ENCODE measurements at places on chromosomes 12 and 14.
A peak's percentile ranks its signal among the peaks of the same experiment; 100 is the strongest.

- no peak for DNase-seq
Measured at GRCh38 chr12:55637467-55637866, 775 bp downstream of the OR10P1 start.

GRCh38 chr12:109518820-109519665 lies 41.6 kb downstream of the UBE3B start:
- peak; percentile 91 for DNase-seq

- no peak for DNase-seq
Measured at GRCh38 chr14:94115058-94115591, 4.6 kb downstream of the IFI27 start.

- peak; percentile 34 for DNase-seq
Measured at GRCh38 chr14:79404874-79405511, 806.3 kb downstream of the DIO2 start.

- no peak for DNase-seq
Measured at GRCh38 chr14:68627050-68627867, 165.6 kb downstream of the ZFP36L1 start.

DNA sequence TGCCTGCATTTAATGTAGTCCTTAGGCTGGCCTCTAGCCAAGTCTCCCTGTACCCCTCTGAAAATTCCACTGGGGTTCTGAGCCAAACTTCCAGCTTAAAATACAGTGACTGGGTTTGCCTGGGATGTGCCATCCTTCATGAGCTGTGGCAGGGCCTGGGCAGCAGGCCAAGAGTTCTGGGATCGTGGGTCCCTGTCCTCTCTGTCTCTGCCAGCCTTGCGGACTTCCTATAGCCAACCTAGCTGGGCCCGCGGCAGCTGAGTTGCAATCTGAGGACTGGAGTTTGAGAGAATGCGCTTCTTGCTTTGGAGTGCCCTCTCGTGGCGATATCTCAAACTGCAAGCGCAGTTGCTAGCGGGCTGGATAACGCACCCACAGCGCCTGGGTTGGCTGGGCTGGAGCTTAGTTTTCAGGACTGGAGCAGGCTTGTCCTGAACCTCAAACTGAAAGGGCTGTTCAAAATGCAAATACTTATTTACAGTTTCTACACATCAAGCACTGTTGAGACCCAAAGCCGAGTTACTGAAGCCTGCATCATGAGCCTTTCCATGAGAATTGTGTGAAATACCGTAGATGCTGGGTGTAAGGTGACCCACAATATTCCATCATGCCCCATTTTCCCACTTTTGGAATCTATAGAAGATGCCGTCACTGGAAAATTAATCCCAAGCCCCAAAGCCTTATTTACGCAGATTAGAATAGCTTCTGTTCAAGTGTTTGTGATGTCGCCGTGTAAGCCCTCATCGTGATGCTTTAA lies 7.3 kb upstream of the IFI27L2 start:
- peak; percentile 80 for DNase-seq

GRCh38 chr14:39232554-39233415 lies 930 bp upstream of the MIA2 start:
- peak; percentile 80 for DNase-seq

- DNase-seq: no peak
Measured at GRCh38 chr12:31897781-31898503, 61.3 kb upstream of the RESF1 start.

DNA sequence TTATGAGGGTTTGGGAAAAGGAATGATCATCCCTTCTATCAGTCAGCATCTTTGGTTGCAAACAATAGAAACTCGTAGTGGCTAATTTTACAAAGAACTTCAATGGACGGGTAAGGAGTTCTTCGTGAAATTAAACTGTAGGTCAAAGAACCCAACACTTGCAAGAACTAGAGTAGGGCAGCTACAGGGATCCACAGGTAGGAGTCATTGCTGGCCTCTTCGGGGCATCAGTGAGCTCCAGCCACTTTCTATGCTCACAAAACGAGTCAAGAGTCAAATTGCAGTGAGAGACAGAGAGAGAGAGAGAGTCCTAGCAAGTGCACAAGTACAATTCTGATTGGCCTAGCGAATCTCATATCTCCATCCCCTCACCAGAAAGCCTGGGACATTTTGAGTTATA lies 29.9 kb upstream of the OTX2 start:
- DNase-seq: no peak

GRCh38 chr12:57604992-57605810 lies 577 bp downstream of the DTX3 start:
- no peak for DNase-seq

GRCh38 chr12:104182621-104183378 lies 32.8 kb upstream of the TXNRD1 start:
- DNase-seq: no peak

DNA sequence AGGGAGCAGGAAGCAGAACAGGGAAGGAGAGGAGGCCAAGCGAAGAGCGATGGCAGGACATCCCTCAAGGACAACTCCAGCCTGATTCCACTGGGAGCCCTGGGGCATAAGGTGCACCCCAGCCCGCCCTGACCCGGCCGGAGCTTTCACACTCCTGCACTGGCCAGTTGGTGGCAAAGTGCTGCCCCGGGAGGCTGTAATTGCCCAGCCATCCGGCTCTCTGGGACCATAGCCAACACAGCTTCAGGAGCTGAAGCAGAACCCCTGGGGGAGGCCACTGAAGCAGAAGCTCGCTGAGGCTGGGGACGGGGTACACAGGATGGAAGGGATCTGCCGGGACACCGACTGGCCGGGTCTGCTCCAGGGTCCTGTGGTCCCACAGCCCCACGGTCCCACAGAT lies 41.9 kb upstream of the BEGAIN start:
- DNase-seq: no peak

- DNase-seq: no peak
Measured at GRCh38 chr14:94717808-94718207, 52.1 kb downstream of the GSC start.

- no peak for DNase-seq
Measured at GRCh38 chr12:71727958-71728357, 26.7 kb upstream of the RAB21 start.

DNA sequence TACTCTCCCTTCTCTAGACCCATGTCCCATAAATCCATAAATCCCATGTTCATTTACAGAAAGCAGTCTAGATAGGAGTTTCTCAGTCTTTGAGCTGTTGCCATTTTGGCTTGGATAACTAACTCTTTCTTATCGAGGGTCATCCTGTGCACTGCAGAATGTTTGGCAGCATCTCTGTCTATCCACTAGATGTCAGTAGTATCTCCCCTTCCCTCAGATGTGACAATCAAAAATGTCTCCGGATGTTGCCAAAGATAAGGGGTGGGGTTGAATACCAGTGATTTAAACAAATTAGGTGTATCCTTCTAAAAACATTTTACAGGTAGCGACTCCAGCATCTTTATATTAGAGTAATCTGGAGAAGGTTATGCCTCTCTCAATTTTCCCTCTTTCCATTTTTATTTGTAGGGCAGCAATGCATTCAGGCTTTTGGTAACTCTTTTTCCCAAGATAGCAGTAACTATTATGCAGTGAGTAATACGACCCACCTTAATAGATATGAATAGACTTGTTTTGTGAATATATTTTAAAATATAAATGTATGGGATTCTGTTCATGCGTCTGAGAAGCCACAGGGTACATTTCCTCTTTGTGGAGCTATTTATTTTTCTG lies 100.7 kb downstream of the LRRK2 start:
- DNase-seq: peak; percentile 19

- DNase-seq: no peak
Measured at GRCh38 chr14:99065551-99065950, 206.4 kb downstream of the BCL11B start.

- no peak for DNase-seq
Measured at GRCh38 chr12:57842342-57843294, 3.9 kb downstream of the CTDSP2 start.

DNA sequence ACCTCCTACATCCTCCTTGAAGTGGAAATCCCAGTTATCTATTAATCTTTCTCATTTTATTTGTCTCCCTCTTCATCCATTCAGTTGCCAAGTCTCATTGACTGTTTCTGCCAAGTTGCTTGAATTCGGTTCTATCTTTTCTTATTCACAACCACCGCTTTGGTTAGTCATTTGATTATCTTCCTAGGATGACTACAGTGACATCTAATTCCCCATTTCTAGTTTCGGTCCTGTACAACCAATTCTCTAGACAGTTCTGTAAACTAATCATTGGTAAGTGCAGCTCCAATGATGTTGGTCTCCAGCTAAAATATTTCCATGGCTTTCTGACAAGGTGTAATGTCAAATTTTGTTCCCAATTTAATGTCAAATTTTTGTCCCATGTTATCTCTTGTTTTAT lies 220.1 kb downstream of the ADAMTS20 start:
- no peak for DNase-seq

DNA sequence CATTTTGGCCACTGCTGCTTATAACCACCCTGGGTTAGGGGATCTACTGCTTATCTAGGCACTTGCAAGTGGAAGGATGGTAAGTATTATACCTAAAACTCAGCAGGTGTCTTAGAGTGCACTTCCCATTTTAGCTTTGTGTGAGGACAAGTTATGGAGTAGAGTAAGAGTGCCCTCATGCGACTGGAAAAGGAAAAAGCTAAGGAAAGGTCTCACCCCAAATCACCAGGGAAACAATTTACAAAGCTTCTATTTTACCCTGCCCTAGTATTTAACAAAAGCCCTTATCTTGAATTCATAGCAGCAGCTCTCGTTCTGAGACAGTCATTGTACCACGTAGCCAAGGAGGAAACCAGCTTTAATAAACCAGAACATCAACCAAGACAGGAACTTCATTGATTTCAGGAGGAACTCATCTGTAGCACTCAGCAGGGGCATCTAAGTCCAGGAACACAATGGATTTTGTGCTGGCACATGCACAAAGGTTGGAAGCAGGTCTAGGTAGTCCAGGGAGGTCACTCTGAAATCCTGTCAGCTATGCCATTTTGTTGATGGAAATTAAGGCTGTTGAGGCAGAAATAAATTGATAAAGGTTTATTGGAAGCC lies 2.9 kb downstream of the RDH12 start:
- peak; percentile 46 for DNase-seq

GRCh38 chr12:130147875-130148596 lies 14.2 kb upstream of the FZD10 start:
- no peak for DNase-seq

DNA sequence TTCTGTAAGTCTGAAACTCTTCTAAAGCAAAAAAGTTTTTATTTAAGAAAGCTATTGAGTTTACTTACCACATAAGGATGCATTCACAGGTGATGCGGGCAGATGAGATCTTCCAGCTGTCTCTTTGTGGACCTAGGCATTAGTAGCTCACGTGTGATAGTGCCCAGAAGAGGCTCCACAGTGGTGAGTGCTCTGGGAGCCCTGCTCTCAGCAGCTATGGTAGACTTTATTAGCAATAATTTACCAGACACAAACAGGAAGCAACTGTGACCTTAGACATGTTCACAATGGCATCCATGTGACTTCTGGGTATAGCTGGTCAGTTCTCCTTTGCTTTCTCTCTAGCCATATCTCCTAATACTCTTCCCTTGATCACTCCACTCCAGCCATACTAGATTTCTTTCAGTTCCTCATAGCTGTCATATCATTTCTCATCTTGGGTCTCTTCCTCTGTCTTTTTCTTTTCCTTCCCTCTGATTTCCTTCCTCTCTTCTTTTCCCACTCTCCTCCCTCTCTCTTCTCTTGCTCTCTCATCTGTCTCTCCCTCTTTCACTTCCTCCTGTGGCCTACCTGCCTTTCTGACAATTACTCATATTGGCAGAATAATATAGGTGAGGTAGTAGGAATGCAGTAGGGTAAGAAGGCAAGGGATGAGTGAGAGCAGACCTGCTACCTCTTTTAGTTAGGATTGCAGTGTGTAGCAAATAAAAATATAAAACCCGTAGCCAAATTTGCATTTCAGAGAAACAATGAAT lies 75.2 kb upstream of the SCAF11 start:
- DNase-seq: no peak

GRCh38 chr14:71371711-71372396 lies 464.6 kb downstream of the PCNX1 start:
- peak; percentile 75 for DNase-seq

DNA sequence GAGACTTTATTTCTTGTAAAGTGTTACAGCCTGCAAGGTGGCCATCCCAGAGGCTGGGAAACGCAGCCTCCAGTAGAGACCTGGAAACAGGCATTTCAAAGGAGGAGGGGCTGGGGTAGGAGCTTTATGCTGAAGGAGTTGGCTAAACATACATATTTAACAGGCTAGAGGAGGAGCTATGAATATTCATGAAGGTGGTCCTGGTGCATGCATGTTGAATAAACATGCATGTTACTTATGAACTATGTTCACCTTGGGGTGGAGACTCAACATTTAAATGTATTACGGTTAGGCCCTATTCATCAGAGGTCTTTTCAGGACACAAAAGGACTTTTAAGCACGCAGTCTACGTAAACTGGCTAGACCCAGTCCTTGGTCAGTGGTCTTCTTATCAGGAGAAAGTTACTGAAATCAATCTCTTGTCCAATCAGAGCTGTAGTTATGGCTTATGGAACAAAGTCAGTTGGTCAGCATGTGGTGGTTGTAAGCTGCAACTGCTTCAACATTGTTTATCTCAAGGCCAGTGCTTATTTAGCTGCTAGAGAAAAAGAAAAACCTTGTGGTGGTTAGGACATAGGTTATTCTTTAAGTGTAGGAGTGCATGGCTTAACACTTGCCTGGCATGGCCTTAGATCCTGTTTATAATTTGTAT lies 11.4 kb upstream of the ARF6 start:
- DNase-seq: no peak

DNA sequence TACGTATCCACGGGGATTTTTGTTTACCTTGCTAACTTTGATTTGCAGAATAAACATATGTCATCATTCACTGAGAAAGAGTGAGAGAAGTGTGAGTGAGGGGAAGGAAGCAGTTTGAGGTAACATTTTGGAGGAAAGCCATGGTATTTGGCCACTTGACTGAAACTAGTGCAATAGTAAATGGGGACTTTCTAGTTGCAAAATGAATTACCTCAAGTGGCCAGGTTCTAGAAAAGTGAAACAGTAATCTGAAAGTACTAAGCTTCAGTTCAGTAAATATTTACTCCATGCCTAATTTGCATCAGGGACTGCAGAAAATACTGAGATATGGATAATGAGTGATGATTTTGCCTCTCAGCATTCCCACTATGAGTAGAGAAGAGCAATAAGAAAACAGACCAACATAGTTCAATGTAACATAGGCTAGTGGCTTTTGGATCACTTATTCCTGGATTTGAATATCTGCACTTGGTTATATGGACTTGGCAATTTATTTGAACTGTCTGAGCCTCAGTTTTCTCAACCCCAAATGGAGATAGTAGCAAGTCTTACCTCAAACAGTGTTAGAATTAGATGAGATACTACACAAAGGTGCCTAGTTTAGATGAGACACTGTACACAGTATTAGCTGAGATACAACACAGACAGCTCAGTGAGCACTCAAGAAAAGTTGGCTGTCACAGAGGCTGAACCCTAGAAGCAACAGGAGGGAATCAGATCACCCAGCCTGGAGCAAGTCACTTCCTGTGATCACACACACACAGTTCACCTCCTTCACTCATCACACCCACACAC lies 439.1 kb downstream of the NPAS3 start:
- DNase-seq: no peak
